ENCODE measurements at places on chromosomes 3 and 15.
A peak's percentile ranks its signal among the peaks of the same experiment; 100 is the strongest.

DNA sequence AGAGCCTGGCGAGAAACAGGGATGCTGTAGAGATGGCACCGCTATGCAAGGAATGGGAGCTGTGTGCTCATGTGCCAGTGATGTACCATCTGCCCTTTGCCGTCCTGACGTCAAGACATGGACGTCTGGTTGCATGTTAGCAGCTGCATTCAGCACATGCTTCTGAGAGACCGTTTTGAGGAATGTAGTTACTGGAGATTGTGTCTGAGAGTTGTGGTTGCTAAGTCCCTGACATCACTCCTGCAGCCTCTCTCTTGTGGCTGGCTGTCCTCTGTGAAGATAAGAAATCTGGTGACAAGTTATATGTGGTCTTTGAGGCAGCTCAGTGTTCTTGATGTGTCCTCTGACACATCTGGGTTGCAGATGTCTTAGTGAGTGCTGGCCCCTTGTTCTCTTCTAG, 165.1 kb downstream of the APBA2 start:
- no peak overlapping the region for H3K4me3 ChIP-seq
- no peak for DNase-seq
- no peaks in the 10 kb centered on the region for H3K36me3 ChIP-seq

GRCh38 chr3:168248383-168249204, 152.9 kb upstream of the GOLIM4 start:
- H3K27me3 ChIP-seq: no peaks in the 10 kb centered on the region
- H3K4me1 ChIP-seq: peaks cover 12% of the 10 kb centered on the region
- no peak for DNase-seq

- H3K4me3 ChIP-seq: no peak overlapping the region
- H3K4me1 ChIP-seq: peaks cover 3% of the 10 kb centered on the region
- H3K36me3 ChIP-seq: no peaks in the 10 kb centered on the region
- DNase-seq: no peak
Observed at GRCh38 chr15:66614951-66615760, 49.4 kb upstream of the LCTL start.

- H3K4me3 ChIP-seq: no peak overlapping the region
- peaks cover 10% of the 10 kb centered on the region for H3K36me3 ChIP-seq
- no peak for DNase-seq
- no peaks in the 10 kb centered on the region for H3K4me1 ChIP-seq
Observed at GRCh38 chr3:11593318-11594034, 50.2 kb downstream of the VGLL4 start.

- H3K36me3 ChIP-seq: no peaks in the 10 kb centered on the region
- DNase-seq: no peak
- H3K27ac ChIP-seq: no peak overlapping the region
- H3K4me3 ChIP-seq: no peak overlapping the region
Observed at GRCh38 chr3:14902719-14903118, 44.7 kb upstream of the NR2C2 start.

GRCh38 chr3:102529452-102529851, 94.6 kb downstream of the ZPLD1 start:
- H3K36me3 ChIP-seq: no peaks in the 10 kb centered on the region
- H3K4me3 ChIP-seq: no peak overlapping the region
- no peaks in the 10 kb centered on the region for H3K4me1 ChIP-seq
- H3K27ac ChIP-seq: no peak overlapping the region

DNA sequence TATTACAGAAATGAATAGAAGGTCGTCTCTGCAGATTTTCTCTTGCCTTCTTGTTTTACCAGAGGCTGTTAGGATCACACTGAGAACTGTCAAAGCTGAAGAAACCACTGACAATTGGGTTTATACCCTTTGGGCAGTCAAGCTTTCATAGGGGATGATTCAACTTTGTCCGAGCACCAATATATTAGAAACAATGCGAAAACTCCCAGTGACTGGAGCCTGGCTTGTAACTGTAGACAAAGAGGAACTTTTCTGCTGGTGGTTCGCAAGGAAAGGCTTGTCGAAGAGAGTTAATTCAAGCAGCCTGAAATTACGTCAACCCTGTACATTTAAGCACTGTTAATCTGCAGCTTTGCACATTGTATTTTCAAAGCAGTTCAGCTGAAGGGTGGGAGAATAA, 193.2 kb upstream of the ZNF385D start:
- no peak for DNase-seq
- no peaks in the 10 kb centered on the region for H3K4me1 ChIP-seq
- no peak overlapping the region for H3K27ac ChIP-seq
- H3K36me3 ChIP-seq: no peaks in the 10 kb centered on the region
- H3K27me3 ChIP-seq: no peaks in the 10 kb centered on the region

DNA sequence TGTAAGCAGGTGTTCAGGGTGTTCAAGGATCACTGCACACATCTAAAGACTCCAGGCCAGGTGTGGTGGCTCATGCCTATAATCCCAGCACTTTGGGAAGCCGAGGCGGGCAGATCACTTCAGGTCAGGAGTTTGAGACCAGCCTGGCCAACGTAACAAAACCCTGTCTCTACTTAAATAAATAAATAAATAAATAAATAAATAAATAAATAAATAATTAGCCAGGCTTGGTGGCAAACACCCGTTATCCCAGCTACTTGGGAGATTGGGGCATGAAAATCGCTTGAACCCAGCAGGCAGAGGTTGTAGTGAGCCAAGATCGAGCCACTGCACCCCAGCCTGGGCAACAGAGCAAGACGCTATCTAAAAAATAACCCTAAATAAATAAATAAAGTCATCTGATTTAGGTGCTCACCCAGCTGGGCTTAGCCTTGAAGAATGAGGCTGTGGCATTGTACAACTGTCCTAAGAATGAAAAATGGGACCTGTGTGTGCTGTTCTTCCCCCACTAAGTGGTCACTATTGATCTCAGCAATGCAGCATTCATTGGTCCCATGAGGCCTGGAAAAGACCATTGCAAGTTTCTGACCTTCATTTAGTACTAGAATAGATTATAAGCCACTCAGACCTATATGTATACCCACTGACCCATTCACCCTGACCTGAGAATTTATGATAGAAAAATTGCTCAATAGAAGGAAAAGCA, 82.8 kb upstream of the ABHD17C start:
- H3K4me1 ChIP-seq: no peaks in the 10 kb centered on the region
- H3K27me3 ChIP-seq: 0 out of 2 replicates have a peak, but pooled peaks cover 2% of the 10 kb centered on the region
- DNase-seq: no peak
- H3K27ac ChIP-seq: no peak overlapping the region
- H3K36me3 ChIP-seq: no peaks in the 10 kb centered on the region

DNA sequence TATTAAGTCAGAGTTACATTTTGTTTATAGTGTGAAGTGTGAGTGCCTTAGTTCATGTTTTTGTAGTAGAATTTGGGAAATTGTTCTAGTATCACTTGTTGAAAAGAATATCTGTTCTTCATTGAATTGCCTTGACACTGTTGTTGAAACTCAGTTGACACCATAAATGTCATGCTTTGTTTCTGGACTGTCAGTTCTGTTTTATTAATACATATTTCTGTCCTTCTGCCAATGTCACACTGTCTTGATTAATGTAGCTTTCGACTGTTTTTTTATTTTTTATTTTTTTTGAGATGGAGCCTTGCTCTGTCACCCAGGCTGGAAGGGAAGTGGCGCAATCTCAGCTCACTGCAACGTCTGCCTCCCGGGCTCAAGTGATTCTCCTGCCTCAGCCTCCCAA, 59.1 kb downstream of the CHD2 start:
- peaks cover 55% of the 10 kb centered on the region for H3K36me3 ChIP-seq
- no peaks in the 10 kb centered on the region for H3K4me1 ChIP-seq
- H3K4me3 ChIP-seq: no peak overlapping the region
- DNase-seq: no peak
- H3K27ac ChIP-seq: no peak overlapping the region

- H3K27me3 ChIP-seq: no peaks in the 10 kb centered on the region
- H3K4me1 ChIP-seq: peaks cover 23% of the 10 kb centered on the region
- H3K27ac ChIP-seq: no peak overlapping the region
- no peak overlapping the region for H3K4me3 ChIP-seq
- H3K36me3 ChIP-seq: no peaks in the 10 kb centered on the region
Observed at GRCh38 chr3:56860939-56861338, 59.2 kb upstream of the ARHGEF3 start.

GRCh38 chr3:106542101-106542769, 673.4 kb upstream of the CBLB start:
- no peak overlapping the region for H3K4me3 ChIP-seq
- H3K27ac ChIP-seq: no peak overlapping the region
- H3K36me3 ChIP-seq: no peaks in the 10 kb centered on the region
- H3K4me1 ChIP-seq: no peaks in the 10 kb centered on the region
- H3K27me3 ChIP-seq: no peaks in the 10 kb centered on the region

- H3K27me3 ChIP-seq: no peaks in the 10 kb centered on the region
- H3K4me1 ChIP-seq: peaks cover 16% of the 10 kb centered on the region
- peak overlapping the region; percentile 97 for H3K4me3 ChIP-seq
- DNase-seq: no peak
Observed at GRCh38 chr3:122679882-122680474, 661 bp upstream of the PARP14 start.

DNA sequence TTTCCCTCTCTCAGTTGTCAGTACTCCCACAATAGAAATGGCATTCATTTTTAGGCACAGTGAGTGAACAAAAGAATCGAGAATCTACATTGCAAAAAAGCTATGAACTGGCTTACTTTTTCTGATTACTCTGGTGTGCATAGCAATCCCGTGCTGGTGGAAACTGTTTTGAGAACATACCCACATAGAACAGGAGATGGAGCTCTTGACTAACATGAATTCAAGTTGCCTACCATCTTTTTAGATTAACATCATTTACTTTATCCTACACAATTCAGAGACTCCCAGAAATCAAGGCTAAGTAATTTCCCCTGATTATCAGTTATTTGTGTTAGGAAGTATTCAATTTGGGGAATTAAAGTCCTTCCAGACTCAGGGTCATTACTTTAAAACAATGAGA, 326.6 kb downstream of the ARPP21 start:
- H3K36me3 ChIP-seq: no peaks in the 10 kb centered on the region
- H3K4me1 ChIP-seq: no peaks in the 10 kb centered on the region
- H3K4me3 ChIP-seq: no peak overlapping the region
- H3K27me3 ChIP-seq: no peaks in the 10 kb centered on the region
- no peak overlapping the region for H3K27ac ChIP-seq

GRCh38 chr3:49867400-49867799, 2.3 kb downstream of the CAMKV start:
- H3K27me3 ChIP-seq: peaks cover 5% of the 10 kb centered on the region
- H3K27ac ChIP-seq: no peak overlapping the region

DNA sequence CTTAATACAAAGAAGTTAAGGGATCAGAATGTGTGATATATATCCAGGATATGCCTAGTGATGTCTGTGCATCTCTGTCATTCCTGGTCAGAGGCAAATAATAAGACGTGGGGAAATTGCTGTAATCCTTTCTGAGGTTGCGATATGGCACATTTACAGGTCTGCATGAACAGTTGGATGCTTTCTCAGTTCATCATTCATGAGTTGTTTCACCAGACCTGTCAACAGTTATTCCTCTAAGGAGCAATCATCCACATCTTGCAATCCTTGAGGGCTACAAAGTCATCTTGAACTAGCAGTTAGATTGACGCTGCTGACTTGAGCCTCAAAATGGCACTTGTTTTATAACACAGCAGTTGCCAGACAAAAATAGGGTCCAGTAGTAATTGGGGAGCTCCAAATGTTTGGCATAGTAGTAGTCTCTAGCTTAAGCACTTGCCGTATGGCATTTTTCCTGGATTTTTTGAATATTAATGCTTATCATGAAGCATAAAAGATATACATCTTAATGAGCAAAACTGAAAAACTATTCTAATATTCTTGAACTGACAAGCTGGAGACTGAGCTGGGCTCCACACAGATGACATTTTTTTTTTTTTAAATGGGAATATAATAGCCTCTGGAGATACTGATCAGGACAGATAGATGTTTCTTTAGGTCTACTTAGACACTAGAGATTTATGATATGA, 761.7 kb downstream of the VGLL3 start:
- no peaks in the 10 kb centered on the region for H3K27me3 ChIP-seq
- no peaks in the 10 kb centered on the region for H3K4me1 ChIP-seq
- DNase-seq: no peak
- H3K27ac ChIP-seq: no peak overlapping the region
- H3K4me3 ChIP-seq: no peak overlapping the region
- no peaks in the 10 kb centered on the region for H3K36me3 ChIP-seq

GRCh38 chr15:95880031-95880570, 450.4 kb upstream of the NR2F2 start:
- peaks cover 6% of the 10 kb centered on the region for H3K4me1 ChIP-seq
- H3K4me3 ChIP-seq: no peak overlapping the region

DNA sequence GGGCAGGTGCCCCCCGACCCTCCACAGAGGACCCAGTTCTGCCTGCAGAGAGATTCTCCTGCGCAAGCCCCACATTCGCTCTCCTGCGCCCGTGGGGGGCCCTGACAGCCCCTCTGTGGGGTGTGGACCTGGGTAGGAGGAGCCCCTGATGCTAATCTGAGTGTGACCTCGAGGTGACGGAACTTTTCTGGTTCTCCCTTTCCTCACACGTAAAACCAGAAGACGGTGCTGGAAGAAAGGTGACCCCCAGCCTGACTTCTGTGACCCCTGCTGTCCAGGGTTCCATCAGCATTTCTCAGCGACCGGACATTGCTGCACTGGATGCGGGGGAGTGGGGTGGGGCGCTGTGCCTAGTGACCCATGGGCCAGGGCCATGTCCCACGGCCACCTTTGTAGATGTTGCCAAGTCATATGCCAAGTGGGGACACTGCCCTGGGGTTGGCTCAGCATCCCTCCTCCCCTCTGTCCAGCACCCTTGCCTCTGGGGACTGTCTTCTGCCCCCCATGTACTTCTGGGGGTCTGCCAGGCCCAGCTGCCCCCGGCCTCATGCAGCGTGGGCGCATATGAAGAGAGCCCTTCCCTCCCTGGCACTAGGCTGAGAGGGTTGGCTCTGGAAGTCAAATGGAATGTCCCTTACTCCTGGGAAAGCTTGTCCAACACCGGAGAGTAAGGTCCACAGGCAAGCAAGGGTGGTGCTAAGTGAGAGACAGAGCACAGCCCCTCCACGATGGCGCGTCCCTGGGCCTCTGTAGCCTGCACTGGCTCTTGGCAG, 129.1 kb upstream of the MEF2A start:
- H3K36me3 ChIP-seq: no peaks in the 10 kb centered on the region
- no peak overlapping the region for H3K4me3 ChIP-seq
- no peaks in the 10 kb centered on the region for H3K27me3 ChIP-seq
- no peak for DNase-seq
- H3K4me1 ChIP-seq: peaks cover 25% of the 10 kb centered on the region
- no peak overlapping the region for H3K27ac ChIP-seq

DNA sequence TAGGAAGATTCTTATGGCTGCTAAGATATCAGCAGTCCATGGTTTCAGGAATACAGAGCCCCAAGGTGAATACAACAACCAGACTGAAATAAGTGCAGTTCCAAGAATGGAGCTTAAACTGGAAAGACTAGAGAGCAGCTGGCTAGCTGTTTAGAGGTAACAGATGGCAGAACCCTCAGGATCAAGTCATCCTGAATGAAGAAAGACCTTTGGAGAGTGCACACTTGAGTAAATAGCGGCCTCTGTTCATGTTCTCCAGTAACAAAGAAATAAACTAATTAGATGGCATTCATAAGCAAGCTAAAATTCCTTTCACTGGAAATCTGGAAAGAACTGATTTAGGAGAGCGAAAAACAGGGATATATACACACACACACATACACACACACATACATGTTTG, 968.4 kb downstream of the FHIT start:
- H3K4me3 ChIP-seq: no peak overlapping the region
- no peaks in the 10 kb centered on the region for H3K36me3 ChIP-seq
- no peak for DNase-seq
- no peaks in the 10 kb centered on the region for H3K4me1 ChIP-seq
- no peak overlapping the region for H3K27ac ChIP-seq

Data from GM12878 (cell line).